Foreskin keratinocyte (primary cell): ENCODE measurements at places on chromosomes 2 and 18. TPM values are rescaled to one million over a fixed set of nuclear protein-coding genes. Genes with fewer than 3 reads are reported as not detected.

- no peak for DNase-seq
Measured at GRCh38 chr18:36440614-36441013, 143.1 kb downstream of the FHOD3 start.

DNA sequence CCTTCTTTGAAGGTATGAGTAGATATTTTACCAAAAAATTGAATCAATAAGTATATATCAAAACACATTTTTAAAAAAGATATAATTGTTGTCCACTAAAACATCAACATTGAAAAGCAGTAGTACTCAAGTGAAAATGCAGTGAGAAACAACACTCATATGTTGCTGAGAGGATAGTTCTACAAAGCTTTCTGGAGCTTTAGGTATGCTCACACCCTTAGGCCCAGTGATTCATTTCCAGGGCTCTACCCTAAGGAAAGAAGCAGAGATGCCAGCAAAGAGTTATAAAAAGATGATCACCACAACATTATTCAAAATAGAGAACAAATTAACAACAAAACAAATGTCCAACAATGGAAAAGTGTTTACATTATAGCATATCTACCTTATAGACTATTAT, 197.3 kb upstream of the CCDC150 start:
- peak; percentile 44 for DNase-seq

DNA sequence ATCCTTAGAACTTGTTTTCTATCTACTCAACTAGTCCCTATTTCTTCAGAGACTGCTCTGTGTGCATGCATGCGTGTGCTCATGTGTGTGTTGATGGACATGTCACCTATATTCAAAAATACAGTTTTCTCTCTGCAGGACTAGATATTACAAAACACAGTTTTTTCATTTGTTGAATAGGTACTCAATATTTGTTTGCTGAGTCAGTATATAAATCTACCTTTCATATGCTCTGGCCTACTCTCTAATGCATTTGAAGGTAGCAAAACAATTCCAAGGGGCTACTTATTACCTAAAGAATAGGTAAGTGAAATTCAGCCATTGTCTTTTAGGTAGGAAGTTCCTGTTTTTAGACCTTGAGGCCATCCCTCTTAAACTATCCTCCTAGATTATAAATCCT, 8.6 kb upstream of the UBE2E3 start:
- DNase-seq, result no peak

DNA sequence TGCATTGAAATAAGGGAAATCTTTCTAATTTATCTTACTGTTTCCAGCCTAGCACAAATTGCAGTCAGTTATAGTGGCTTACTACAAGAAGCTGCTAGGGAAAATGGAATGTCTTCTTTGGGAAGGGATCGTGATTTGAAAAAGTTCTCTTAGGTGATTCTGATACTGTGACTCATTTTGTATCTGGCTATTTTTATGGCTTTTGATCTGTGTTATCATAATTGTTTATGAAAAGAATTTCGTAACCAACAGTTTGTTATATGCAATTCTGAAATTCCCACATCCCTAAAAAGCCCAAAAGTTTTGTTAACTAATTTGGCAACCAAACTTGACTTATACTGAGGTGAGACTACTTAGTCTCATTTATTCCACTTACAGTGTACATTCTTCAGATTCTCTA, 12.4 kb downstream of the PTPN4 start:
- DNase-seq, result no peak

TMEFF2 gene
- not detected in 2 replicates for polyA plus RNA-seq
